Stimulated activated CD8-positive, alpha-beta memory T cell treated with anti-CD3 and anti-CD28 coated beads, Interleukin-4, amount 100 ng/mL, for 1 hour (primary cell): ENCODE measurements at places on chromosomes 16 and 17.

GRCh38 chr16:29007730-29008593 is 23.1 kb downstream of the LAT start:
- DNase-seq: peak; percentile 39

- DNase-seq: no peak
Measured at GRCh38 chr17:65185668-65186382, 48.7 kb downstream of the RGS9 start.

GRCh38 chr17:64074704-64075426 is 54.4 kb upstream of the ICAM2 start:
- no peak for DNase-seq

GRCh38 chr16:64445245-64445644 is 676.6 kb downstream of the CDH11 start:
- DNase-seq: no peak

GRCh38 chr16:26598998-26599784 is 467.5 kb upstream of the C16orf82 start:
- no peak for DNase-seq

DNA sequence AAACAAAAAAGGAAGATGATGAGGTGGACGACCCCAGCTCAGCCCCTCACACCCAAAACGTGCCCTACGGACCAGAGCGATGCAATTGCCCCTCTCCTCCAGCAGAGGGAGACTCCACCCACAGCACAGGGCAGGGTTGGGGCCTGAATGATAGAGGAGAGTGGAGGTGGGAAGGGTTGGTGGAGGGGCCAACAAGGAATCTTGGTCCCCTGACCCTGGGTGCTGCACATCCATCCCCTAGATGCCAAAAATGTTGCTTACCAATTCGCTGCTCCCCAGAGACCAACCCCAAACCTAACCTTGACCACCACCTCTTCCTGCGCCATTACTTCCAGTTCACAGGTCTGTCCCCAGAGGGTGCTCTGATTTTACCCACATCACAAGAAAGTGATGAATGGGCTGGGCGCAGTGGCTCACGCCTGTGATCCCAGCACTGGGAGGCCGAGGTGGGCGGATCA is 12.9 kb downstream of the P2RX5 start:
- no peak for DNase-seq

- DNase-seq: no peak
Measured at GRCh38 chr16:13036600-13036999, 135.2 kb downstream of the SHISA9 start.

DNA sequence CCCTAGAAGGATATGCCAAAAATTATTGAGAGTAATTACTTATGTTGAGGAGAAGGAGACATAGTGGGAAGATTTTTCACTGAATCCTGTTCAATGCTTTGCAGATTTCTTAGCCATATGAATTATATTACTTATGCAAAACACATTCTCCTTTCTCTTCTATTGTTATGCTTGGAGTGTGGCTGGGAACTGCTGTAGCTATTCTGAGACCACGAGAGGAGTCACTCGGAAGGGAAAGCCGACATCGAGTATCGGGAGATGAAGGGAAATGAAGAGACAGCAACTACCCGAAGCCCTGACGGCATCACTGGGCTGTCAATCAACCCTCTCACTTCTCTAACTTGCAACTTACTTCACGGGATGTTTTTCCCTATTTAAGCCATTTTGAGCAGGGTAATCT is 39.6 kb downstream of the STX8 start:
- no peak for DNase-seq

DNA sequence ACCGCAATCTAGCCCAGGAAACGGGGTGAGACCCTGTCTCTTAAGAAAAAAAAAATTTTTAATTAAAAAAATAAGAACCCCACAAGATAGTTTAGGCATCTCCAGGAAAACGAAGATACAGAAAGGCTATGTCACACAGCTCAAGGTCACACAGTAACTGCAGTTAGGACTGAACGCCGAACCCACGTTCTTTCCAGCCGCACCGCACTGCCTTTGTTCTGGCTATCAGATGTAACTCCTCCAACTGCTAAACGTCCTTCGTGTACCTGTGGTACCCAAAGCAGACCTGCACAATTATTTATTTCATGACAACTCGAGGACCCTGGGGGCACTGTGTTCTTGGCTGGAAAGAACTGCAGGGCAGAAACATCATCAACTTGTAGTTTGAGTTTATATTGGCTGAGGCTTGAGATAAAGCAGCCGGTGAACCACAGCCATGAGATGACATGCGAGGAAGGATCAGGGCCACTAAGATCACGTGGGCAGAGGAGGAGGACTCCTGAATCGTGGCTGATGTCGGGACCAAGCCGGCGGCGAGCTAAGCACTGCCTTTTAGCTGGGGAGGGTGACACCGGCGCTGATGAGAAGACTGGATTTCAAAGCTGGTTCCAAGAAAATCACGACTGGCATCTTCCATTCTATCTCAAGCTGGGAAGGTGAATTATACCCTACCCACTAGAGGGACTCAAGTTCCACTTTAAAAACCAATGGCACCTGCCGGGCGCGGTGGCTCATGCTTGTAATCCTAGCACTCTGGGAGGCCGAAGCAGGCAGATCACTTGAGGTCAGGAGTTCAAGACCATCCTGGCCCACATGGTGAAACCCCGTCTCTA is 20.7 kb upstream of the MNT start:
- no peak for DNase-seq

GRCh38 chr17:34071886-34072420 is 183.1 kb upstream of the CCL2 start:
- no peak for DNase-seq

DNA sequence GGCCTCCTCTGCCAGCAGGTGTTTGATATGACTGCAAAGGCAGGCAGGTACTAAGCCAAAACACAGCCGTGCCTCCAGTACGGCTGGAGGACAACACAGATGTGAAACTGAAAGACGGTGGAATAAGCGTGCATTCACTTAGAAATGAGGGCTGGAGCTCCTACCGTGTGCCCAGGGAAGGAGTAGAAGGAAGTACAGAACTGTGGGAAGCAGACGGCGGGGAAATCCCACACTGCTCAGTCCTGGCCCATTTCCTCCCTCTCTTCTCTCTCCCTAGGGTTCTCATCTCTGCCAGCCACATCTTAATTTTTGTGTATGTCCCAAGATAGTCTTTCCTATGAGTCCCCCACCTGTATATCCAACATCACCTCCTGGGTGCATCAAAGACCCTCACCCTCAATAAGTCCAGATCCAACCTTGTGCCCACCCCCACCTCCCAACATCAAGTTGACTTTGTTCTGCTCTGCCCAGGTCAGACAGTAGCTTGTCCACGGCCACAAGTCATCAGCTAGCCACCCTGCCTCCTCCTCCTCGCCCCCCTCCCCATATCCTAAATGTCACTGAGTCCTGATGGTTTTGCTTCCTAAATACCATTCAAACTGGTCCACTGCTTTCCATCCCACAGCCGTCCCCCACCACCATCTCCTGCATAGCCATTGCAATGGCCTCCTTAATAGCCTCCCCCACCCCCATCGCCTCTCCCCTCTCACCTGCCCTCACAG is 77.1 kb upstream of the RPL38 start:
- no peak for DNase-seq

DNA sequence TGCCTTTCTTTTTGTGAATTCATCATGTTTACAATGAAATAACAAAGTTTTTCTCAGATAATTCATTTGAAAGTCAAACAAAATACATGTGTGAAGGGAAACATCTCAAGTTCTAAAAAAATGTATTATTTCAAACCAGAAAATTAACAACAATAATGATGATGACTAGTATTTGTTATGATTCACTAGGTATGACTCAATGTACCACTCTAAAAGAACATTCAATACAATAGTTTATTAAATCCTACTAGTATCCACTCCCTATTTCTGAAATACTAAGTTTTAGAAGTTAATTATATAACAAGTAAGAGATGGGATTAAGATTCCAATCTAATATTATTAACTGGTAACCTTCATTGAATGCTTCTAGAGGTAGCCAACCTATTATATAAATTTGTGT is 1444.8 kb upstream of the CDH8 start:
- no peak for DNase-seq

- no peak for DNase-seq
Measured at GRCh38 chr17:7552621-7553051, 3.8 kb downstream of the TNFSF12 start.

- DNase-seq: no peak
Measured at GRCh38 chr17:35866341-35866950, 2.2 kb downstream of the HEATR9 start.

DNA sequence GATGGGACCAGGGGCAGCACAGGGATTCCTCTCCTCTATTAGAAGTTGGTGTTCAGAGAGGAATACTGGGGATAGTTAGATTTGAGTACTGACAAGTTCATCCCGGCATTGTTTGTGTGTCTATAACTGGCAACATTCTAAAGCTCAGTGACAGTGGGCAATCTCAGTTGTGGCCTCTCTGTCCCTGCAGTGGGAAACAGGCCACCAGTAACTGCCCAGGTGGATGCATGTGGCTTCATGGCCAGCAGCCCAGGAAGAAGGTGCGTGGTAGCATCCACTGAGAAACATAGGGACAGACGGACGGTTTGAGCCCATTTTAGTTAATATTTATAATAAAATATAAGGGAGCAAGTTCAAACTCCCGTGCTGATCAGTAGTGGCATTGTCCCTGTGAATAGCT is 51.5 kb downstream of the B9D1 start:
- no peak for DNase-seq

DNA sequence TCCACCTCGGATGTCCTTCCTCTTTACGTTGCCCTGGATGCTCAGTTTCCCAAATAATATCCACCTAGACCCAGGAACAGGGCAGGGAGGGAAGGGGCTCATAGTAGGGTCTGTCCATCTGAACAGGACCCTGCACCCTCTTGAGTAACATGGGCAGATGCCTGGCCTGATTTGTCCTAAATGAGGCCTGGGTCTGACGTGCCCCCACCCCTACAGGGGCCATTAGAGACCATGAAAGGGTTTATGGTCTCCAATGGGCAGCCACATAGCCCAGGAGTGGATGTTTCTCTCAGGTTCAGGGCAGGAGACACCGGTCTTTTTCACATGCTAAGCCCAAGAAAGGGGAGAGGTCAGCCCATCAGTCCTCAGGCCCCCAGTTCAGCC is 6.8 kb downstream of the CACNG1 start:
- no peak for DNase-seq

DNA sequence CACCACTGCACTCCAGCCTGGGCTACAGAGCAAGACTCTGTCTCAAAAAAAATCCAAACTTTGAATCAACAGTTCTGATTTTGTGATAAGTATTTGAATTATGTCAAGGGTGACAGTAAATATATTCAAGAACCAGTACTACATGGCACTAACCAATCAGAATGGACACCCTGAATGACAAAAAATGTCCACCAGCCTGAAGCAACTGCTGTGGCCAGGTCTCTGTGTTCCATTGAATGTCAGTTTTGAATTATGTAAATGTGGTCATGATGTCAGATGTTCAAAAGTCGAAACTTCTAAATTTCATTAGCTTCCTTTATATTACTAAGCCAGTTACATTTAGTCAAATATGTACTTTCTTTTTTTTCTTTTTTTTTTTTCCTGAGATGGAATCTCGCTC is 15.4 kb upstream of the ATXN1L start:
- no peak for DNase-seq

DNA sequence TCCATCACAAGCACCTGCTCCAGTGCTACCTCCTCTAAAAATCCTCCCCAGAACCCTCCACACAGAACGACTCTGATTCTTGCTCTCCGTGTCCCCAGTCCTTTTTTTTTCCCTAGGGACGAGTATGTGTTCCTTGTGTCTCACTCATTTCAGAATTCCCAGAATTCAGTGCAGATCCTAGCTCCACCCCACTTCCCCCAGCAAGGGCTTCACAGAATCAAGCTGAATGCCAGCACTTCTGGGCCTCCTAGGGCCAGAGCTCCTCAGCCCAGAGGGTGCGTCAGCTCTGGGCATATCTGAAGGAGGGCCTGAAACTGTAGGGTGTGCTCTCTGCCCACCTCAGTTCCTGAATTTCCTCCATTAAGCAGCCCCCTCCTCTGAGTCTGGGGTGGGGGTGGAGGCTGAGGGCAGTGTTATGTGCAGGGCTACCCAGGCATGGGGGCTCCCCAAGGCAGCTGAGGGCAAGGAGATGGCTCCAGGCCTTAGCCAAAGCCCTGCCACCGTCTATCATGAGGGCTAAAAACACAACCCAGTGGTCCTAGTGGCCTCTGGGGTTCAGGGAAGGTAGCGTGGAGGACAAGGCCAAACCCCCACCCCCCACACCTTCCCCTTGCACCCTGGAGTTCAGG is 6.5 kb downstream of the UNC119 start:
- no peak for DNase-seq

GRCh38 chr16:2151188-2152091 is 3.0 kb downstream of the RAB26 start:
- DNase-seq: no peak
